ENCODE measurements at places on chromosomes 2 and 18. TPM values are rescaled to one million over a fixed set of nuclear protein-coding genes. Genes with fewer than 3 reads are reported as not detected.

Gene HTR2B
- not detected for total RNA-seq

DNA sequence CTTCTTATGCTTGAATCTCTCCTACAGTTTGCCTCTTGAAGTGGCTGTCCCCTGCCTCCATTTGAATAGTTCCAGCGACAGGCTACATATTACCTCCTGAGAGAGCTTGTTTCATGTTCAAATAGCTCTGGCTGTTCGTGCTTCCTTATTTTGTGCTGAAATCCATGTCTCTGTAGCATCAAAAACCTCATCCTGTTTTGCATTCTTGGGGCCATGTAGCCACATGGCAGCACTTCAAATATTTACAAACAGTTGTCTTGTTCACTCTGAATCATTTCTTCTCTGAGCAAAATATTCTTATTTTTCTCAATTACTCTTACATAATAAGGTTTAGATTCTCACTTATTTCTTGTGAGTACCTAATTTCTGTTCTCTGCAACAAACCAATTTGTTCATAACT lies 1243.1 kb upstream of the NXPH2 start:
- DNase-seq: no peak

Gene DPP10
- total RNA-seq: 93.2 TPM

Gene FAM124B
- 1.0 TPM for total RNA-seq

Gene OTOF
- total RNA-seq: 2.0 TPM

Gene SNTG2
- total RNA-seq: 2.1 TPM

DNA sequence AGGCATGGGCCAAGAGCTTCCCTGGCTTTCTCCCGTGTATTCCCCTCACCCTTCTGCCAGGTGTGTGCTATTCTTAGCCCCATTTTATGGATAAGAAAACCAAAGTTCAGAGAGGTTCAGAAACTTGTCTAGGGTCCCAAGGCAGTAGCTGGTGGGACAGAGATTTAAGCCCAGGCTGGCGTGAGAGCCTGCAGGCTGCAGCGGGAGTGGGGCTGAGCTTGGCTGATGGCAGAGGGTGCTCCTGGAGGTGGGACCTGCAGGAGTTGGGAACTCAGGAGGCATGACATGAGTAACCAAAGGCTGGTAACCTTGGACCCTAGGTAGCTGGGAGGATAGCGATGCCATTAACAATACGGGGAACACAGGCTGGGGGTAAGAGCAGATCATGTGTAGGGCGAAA lies 87.3 kb upstream of the B3GNT7 start:
- no peak for DNase-seq

Data from dorsolateral prefrontal cortex (tissue), 122 donors.